ENCODE measurements at places on chromosomes 2 and 18. TPM values are rescaled to one million over a fixed set of nuclear protein-coding genes. Genes with fewer than 3 reads are reported as not detected.

Gene UCN
- 2.8 TPM for total RNA-seq

GRCh38 chr2:119680457-119681202, 1.6 kb downstream of the TMEM177 start:
- DNase-seq: no peak

- no peak for DNase-seq
Measured at GRCh38 chr2:197195518-197195917, 115.1 kb downstream of the ANKRD44 start.

DNA sequence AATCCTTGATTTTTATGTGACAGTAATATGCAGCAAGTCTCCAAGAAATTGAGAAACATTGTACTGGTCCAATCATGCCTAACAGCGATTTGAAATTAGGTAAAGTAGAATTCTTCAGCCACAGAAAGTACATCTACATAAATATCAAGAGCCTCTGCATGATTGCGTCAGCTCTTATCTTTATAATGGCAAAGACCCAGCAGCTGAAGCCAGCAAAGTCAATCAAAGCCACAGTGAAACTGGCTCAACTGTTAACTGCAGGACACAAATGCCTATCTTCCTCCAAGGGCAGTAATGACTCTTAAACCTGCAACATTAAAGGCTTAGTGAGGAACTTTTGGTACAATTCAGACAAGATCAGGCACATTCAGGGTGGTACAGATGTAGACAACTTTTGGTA, 102.5 kb downstream of the BARD1 start:
- DNase-seq: no peak

Data from PC-9 (cell line).